ENCODE measurements at places on chromosomes 7 and 10.

GRCh38 chr7:356087-356486 lies 66.1 kb downstream of the FOXL3 start:
- DNase-seq: no peak

DNA sequence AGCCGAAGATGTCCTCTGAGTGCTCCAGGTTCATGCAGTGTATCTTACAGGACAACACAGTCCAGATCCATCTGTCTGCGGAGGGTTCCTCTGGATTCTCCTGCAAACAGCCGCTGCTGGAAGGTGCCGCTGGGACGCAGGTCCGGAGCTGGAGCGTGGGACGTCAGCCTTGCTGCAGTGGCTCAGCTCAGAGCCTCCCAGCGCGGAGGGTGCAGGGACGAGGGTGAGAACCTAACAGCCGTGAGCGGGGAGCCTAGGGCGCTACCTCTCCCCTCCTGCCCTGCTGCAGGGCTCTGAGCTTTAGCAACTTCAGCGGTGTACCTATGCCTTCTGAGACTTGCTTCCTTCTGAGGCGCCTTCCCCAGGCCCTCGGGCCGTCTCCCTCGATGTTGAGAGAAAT lies 137.6 kb upstream of the TMEM72 start:
- DNase-seq: no peak

DNA sequence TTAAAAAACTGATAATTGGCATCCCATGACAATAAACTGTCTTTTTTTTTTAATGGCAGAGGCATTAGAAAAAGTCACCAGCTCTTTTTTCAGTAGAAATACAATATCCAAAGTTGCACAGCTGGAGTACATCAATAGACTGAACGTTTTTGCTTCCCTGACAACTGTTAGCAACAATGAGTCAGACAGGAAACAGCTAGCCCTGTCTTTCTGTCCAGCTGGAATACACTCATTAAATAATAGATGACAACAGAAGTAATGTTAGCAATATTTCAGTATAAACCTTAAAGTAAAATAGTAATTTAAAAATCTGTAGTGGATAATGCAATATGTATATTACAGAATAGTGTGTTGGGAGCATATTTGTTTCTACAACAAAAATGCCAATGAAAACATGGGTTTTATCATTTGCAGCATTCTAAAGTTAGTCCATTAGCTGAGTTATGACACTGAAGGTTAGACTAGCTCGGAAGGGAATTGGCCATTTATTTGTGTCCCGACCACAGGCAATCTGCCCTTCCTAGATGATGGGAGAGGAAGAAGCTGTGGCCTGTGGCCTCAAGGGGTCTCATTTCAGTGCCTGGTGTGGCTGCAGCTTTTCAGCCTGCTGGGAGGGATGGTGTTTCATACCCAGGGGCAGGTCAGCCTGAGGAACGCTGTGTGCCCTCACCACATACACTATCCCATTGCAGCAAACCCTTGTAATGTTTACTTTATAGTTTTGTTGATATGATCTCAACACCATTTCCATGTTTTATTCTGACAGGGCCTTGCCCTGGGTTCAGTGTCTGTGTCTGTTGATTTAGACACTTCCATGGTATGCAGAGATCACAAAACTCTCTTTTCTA lies 173.3 kb downstream of the SLC16A9 start:
- no peak for DNase-seq

DNA sequence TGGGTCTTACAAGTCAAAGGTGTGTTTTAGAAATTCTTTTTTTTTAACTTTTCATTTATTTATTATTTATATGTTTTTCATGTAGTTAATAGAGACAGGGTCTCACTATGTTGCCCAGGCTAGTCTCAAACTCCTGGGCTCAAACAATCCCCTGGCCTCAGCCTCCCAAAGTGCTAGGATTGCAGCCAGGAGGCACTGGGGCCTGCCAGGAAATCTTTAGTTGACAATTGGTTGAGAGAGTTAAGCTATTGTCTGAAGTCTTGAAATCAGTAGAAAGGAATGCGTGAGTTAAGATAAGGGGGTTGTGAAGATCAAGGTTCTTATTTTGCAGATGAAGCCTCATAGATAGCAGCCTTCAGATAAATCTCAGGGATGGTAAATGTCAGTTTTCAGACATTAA lies 245.4 kb upstream of the GALNT17 start:
- no peak for DNase-seq

- no peak for DNase-seq
Measured at GRCh38 chr10:77633376-77633775, 4.2 kb downstream of the KCNMA1 start.

DNA sequence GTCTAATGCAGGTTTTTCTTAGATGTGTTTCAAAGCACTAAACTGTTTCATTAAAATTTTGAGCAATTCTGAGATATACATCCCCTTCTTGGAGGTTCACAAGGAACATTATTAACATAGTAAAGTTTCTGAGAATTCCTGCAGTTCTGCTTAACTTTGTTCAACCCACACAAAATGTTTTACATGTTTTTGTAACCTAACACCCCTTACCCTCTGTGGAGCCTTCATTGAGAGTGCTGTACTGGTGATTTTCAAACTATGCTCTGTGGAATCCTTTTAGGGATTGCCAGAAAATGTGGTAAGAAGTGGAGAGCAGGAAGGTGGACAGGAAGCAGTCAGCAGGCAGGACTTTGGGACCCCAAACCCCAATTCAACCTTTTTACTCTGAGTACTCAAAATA lies 53.6 kb upstream of the ABCB5 start:
- DNase-seq: no peak

DNA sequence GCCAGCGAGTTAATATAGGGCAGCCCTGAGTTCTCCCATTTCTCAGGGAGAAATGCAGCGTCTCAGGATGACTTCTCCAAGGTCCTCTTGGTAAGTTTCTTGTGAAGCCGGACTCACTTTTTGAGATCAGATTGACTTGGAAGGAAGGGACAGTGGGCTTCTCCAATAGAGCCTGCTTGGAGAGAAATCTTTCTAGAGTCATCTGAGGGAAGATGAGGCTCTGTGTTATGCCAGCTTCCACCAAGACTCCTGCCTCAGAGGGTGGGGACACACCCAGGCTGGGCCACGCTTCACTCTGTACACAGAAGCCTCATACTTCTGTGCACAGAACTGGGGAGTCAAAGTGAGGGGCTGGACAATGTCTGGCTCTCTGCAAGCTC lies 5.6 kb downstream of the C10orf105 start:
- DNase-seq: no peak
